NCI-H524 (cell line): ENCODE measurements at places on chromosomes 13 and 19.

DNA sequence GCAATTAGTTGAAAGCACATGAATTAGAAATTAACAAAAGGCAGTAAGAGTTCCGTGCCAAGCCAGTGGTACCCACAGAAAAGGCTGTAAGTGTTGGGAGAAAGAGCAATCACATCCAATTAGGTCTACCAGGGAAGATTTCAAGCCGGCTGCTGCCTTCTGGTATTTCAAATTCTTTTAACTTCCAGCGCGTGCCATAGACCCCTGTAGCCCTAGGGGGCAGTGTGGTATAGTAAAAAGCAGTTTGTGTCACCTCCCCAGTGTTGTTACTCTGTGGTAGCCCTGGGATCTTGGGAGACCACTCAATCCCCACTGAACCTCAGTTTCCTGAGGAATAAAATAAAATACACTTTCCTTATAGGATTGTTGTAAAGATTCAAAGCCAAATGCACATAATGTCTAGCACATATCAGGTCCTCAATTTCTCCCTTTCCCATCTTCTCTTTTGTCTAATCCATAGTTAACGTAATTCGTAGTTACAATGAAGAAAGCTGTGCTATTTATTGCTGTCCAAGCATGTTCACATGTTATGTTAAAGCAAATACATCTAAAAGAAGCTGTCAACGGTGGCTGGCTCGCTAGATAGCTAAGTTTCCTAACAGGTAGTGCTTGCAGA is 230.2 kb downstream of the TDRD3 start:
- DNase-seq, result peak; percentile 8

GRCh38 chr13:35342440-35342839 is 134.0 kb downstream of the MAB21L1 start:
- DNase-seq, result no peak

GRCh38 chr13:110590577-110590976 is 24.8 kb upstream of the NAXD start:
- DNase-seq, result no peak

GRCh38 chr19:13881692-13882418 is 4.9 kb downstream of the NANOS3 start:
- DNase-seq, result no peak

GRCh38 chr13:80502359-80502758 is 161.4 kb upstream of the SPRY2 start:
- no peak for DNase-seq

GRCh38 chr13:100808330-100809128 is 133.9 kb upstream of the TMTC4 start:
- DNase-seq, result peak; percentile 90

- DNase-seq, result no peak
These were observed 14.1 kb downstream of the NUCB1 start for GRCh38 chr19:48914181-48914580.

DNA sequence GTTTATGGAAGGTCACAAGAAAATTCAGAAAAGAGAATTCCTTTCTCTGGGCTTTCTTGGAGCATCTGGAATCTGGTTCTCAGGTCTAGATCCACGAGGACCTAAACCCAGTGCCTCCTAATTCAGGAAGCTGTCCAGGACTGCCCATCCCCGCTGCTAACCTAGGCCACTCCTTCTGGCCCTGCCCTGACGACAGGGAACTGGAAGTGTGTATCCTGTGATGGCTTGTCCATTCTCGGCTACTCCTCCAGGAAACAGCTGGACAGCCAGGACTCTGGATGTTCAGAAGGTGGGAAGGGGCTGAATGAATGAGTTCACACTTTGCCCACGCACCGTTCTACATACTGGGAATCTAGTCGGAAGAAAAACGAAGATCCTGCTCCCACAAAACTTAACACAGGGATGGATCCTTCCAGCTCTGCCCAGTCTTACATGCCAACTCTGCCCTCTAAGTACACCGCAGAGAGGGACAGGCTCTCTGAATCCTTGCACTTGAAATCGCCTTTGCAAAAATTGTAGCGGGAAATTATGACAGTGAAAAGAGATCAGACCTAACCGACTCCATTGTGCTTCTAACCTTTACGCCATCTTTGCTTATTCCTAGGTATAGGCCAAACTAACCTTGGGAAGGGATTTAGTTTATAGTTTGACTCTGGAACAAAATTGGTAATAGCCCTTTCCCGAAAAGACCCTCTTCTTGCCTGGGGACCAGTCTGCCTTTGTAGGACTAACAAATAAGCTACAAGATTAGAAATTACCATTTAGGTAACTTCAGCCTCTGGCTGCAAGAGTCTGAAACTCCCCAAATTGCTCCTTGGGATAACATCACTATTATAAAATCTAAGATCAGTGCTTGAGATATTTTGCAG is 1.8 kb downstream of the LSM4 start:
- DNase-seq, result no peak

DNA sequence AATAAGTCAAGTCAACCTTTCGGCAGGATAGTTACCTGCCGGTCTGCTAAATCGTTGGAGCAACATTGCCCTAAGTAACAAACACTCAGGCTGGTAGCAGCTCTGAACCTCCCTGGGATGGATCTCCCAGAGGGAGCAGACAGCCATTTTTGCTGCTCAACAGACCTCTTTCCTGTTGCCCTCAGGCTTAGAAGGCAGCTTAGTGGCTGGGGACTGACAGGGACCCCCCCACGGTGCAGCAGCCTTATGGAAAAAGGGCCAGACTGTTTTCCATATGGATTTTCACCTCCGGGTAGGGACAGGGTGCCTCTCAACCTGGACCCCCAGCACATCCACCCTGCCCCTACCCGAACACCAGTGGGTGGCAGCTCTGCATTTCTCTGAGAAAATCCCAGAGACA is 49.7 kb downstream of the UBL3 start:
- no peak for DNase-seq

GRCh38 chr13:23883255-23883654 is 5.9 kb downstream of the MIPEP start:
- no peak for DNase-seq

- DNase-seq, result no peak
These were observed 3.6 kb downstream of the LGALS7 start for GRCh38 chr19:38769635-38770211.
